CD4-positive, alpha-beta T cell treated with Interleukin-17A for 4 hours (primary cell): ENCODE measurements at places on chromosomes 16 and 17.

- peak; percentile 53 for DNase-seq
Measured at GRCh38 chr17:35345926-35346771, 27.3 kb downstream of the SLFN11 start.

DNA sequence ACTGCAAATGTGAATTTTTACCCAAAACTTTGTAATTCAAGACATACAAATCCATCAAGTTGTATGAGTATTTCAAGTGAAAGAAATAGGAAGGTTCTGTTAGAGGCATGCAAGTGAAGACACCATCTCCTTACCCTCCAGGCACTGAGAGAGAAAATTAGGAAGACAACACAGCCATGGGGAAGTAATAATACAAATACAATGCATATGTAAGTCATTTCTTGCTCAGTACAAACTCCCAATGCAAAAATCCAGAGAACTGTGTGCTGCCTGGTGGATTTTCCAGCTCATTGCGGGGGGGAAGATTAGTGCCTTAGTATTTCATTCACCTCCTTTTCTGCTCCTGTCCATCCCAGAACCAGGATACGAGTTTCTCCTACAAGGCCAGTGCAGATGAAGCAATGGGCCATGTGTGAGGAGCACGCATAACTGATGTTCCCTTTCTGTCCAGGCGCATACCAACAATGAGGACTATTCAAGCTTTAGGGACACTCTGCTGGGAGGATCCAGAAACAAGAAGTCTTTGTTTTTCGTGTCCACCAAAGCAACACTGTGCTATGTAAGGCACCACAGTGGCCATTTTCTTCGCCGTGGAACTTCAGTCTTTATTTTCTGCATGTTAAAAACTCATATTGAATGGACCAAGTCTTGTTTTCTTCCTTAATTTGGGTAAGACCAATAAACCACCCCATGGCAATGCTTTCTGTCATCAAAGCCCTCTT, 143.7 kb upstream of the RCVRN start:
- DNase-seq, result no peak

DNA sequence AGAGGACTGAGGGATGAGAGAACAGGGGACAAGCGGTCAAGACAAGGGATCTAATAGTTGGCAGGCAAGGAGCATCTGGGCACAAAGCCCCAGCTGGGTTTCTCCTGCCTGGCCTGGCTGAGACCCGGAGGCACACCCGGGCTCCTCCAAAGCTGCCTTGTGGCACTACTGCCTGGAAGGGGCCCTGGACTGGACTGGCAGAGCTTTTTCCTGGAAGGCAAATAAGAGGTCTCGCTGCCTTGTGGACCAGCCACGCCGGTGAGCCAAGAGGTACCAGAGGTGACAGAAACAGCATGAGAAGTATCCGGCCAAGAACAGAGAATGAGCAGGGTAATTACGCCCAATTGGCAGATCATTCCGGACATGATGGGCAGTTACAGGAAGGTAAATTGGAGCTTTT, 64.6 kb downstream of the GTF3C1 start:
- DNase-seq, result no peak

GRCh38 chr16:85231959-85232358, 119.7 kb upstream of the CIBAR2 start:
- DNase-seq, result no peak

GRCh38 chr17:82283208-82283749, 9.8 kb upstream of the CSNK1D start:
- peak; percentile 32 for DNase-seq

DNA sequence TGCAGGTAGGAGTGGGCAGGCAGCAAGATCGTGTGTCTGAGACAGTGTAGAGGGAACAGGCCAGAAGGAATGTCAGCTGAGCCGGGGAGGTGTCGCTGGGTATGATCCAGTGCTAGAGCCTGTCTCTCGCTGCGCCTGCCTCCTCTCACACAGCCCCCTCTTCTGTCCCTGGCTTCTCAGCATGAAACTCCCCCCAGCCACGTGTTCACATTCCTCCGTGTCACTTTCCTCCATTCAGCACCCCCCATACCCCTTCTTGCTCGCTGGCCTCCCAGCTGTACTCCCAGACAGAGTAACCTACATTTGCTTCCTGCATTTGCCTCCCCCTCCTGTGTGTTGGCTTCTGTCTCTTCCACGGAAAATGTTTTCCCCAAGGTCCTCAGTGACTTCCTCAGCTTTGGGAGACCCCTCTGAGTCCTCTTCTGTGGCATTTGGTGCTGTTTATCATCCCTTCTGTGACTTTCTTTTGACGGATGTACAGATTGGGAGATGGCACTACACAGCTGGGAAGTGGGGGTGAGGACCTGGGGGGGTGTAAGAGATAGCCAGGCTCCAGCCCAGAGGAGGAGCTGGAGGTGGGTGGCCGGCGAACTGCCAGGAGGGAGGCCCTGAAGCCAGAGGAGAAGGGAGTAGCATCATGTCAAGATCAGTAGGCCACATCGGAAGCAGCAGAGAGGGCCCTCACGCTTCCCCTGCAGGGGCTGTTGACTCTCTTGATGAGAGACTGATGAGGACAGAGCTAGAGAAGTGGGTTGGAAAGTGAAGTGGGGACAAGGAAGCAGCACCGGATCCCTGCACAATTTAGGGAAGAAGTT, 19.2 kb downstream of the SGF29 start:
- DNase-seq, result no peak

GRCh38 chr17:33243732-33244131, 49.4 kb downstream of the ASIC2 start:
- no peak for DNase-seq

GRCh38 chr16:21301168-21301894, 23.2 kb upstream of the CRYM start:
- peak; percentile 50 for DNase-seq

GRCh38 chr16:73210686-73211085, 162.8 kb upstream of the ZFHX3 start:
- DNase-seq, result no peak

DNA sequence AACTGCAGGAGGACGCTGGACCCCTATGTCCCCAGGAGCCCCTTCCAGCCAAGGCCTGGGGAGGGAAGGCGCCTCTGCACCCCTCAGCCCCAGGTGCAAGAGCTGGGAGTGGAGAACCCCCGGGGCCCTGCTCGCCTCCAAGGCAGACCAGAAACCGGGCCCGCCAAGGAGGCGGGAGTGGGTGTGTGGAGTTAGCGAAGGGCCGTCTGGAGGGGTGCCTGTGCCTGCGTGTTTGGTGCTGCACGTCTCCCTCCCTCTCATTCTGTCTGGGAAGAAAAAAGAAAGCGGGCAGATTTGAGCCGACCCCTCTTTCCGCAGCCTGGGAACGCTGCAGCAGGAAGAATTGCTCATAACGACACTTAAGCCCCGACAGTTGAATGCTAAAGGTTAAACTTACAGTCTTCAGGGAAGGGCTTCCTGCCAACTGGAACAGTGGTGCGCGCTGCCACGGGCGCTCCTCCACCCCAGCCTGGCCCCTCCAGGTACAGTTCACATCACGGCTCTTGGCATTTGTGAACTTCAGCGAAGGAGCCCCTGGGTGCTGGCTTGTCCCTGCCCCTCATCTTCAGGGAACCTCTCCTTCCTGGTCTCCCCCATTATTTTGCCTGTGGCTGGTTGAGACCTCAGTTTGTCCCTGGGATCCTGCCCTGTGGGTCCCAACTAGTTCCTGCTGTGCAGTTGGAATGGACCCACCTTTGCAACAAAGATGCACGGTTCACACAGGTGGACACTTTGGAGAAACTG, 19.2 kb upstream of the ZFHX3 start:
- no peak for DNase-seq

- no peak for DNase-seq
Measured at GRCh38 chr17:77467521-77467920, 326.8 kb downstream of the SEC14L1 start.

- peak; percentile 29 for DNase-seq
Measured at GRCh38 chr17:42310787-42311215, 22.5 kb downstream of the STAT5A start.

- no peak for DNase-seq
Measured at GRCh38 chr16:88524973-88525662, 45.1 kb upstream of the ZC3H18 start.

- DNase-seq, result no peak
Measured at GRCh38 chr17:29844339-29845048, 85.5 kb downstream of the SSH2 start.

GRCh38 chr16:14150796-14151195, 79.7 kb downstream of the MRTFB start:
- no peak for DNase-seq

DNA sequence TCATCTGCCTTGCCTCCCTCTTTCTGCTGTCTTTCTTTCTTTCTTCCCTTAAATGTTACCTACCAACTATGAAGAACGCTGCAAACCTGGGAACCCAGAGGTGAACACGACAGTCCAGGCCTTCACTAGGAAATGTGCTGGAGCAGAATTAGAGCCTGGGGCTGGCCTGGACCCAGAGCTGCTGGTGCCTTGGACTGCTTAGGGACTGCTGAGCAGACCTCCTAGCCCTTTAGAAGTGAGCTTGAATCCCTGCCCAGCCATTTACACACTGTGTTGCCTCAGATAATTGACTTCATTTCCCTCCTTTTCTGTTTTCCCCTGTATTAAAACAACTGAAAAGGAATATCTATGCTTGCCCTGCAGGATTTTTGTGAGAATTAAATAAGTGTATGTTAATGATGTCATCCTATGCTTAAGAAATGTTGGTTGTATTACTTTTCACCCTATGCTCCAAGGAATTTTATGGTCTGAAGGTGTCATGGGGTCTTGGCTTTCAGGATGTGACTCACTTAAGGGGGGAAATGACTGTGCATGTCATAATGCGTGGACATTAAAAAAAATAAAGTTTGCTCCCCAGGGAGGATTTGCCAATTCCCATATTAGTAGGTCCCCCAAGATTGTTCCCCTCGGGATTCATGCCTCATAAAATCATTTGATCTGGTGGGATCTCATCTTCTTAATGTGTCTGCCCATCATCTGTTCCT, 11.5 kb downstream of the CDH13 start:
- no peak for DNase-seq
